ENCODE measurements at places on chromosomes 5 and 9.

GRCh38 chr9:2420543-2420942 lies 201.0 kb upstream of the VLDLR start:
- no peak for DNase-seq

GRCh38 chr9:13113216-13113615 lies 166.3 kb downstream of the MPDZ start:
- no peak for DNase-seq

DNA sequence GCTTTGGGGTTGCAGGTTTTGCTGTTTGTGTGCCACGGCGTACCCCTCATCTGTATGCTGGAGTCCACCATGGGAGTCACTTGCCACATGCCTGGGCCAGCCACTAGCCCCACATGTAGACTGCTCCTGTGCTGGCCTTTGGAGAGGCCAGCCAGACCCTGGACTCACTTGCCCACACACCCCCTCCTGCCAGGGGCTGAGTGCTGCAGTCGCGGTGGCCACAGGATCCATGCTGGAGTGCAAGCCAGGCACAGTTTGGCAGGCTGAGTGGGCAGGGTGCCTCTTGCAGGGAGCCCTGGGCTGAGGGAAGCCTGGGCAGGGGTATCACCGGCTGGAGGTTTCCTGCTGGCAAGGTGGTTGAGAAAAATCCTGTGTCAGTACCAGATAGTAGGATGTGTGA lies 25.6 kb upstream of the GCNT1 start:
- DNase-seq, result no peak

DNA sequence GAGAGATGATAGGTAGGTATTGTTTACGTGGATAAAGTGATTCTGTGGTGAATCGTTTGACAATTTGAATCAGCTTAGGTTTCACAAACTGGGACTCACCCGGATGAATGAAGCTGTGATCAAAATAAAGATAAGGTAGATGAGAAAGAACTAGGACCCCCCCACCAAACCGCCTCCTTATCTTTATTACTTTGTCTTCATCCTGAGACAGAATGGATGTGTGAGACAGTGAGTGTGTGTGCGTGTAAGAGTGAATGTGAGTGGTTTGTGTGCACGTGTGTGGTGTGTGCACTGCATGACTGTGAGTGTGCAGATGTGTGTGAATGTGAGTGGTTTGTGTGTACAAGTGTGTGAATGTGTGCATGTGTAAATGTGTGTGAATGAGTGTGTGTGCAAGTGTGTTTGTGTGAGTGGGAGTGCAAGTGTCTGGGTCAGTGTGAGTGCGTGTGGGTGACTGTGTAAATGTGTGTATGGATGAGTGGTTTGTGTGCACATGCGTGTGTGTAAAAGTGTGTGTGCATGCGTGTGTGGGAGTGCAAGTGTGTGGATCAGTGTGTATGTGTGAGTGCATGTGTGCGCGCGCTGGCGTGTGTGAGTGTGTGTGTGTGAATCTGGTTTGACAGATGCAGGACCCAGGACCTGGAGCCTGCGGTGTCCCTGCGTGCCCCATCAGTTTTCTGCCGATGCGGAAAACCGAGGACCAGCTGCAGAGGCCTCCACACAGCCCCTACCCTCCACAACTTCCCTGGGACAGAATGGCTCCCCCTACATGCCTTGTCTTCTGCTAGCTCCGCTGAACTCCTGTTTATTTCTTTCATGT lies 11.4 kb upstream of the ENG start:
- DNase-seq, result no peak

GRCh38 chr5:118233606-118234005 lies 754.7 kb downstream of the DTWD2 start:
- no peak for DNase-seq

GRCh38 chr5:172859966-172860365 lies 25.9 kb downstream of the ERGIC1 start:
- no peak for DNase-seq
